ENCODE measurements at places on chromosomes 13 and 19.

- peak; percentile 65 for DNase-seq
These were observed 8.5 kb upstream of the LILRB3 start for GRCh38 chr19:54231077-54231931.

DNA sequence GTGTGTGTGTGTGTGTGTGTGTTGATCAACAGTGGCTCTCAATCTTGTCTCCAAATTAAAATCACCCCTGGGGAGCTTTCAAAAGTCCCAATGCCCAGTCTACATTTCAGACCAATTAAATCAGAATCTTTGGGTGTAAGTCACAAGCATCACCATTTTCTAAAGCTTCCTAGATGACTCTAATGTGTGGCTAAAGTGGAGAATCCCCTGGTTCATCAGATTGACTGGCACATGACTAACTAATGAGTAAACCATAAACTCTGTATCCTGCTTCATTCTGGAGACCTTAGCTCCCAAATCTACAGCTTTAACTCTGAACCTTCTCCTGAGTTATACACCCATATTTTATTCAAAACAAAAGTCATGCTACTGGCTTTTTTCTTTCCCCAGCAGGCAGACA, 131.3 kb downstream of the SUCLA2 start:
- no peak for DNase-seq

DNA sequence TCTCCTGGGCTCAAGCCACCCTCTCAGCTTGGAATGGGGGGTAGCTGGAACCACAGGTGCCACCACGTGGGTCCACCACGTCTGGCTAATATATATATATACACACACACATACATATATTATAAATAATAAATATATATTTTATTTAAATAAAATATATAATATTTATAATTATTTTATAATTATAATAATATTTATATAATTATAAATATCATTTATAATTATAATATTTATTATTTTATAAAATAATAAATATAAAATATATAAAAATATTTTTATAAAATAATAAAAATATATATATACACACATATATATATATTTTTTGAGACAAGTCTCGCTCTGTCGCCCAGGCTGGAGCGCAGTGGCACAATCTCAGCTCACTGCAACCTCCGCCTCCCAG, 2.4 kb downstream of the ELANE start:
- no peak for DNase-seq

GRCh38 chr13:106565127-106565775, 2.7 kb downstream of the ARGLU1 start:
- no peak for DNase-seq

GRCh38 chr19:869245-870177, 10.0 kb downstream of the CFD start:
- DNase-seq = no peak

DNA sequence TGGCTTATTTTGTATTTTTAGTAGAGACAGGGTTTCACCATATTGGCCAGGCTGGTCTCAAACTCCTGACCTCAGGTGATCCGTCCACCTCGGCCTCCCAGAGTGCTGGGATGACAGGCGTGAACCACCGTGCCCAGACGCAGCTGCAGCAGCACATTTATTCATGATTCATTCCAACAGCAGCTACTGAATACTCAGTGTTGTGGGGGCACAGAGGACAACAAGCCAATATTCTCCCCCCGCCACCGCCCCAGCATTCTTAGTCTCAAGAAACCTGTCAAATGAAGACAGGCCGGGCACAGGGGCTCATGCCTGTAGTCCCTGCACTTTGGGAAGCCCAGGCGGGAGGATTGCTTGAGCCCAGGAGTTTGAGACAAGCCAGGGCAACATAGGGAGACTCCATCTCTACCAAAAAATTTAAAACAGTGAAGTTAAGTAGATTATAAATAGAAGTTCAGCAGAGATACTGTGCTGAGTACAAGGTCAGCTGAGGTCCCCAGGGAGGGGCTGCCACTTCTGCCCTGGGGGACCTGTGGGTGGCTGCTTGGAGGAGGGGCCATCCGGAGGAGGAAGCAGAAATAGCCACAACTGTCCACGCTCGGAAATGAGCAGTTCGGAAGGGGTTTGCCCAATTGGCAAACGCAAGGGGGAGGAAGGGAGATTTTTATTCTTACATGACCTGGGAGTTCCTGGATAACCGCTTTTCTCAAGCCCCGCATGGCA, 4.3 kb downstream of the DOT1L start:
- DNase-seq = no peak

- DNase-seq = no peak
These were observed 55.1 kb downstream of the RXFP2 start for GRCh38 chr13:31794452-31794851.

- DNase-seq = peak; percentile 69
These were observed 15.5 kb downstream of the ZNF211 start for GRCh38 chr19:57648331-57649003.

GRCh38 chr13:112619730-112620631, 32.0 kb upstream of the TUBGCP3 start:
- DNase-seq = no peak

DNA sequence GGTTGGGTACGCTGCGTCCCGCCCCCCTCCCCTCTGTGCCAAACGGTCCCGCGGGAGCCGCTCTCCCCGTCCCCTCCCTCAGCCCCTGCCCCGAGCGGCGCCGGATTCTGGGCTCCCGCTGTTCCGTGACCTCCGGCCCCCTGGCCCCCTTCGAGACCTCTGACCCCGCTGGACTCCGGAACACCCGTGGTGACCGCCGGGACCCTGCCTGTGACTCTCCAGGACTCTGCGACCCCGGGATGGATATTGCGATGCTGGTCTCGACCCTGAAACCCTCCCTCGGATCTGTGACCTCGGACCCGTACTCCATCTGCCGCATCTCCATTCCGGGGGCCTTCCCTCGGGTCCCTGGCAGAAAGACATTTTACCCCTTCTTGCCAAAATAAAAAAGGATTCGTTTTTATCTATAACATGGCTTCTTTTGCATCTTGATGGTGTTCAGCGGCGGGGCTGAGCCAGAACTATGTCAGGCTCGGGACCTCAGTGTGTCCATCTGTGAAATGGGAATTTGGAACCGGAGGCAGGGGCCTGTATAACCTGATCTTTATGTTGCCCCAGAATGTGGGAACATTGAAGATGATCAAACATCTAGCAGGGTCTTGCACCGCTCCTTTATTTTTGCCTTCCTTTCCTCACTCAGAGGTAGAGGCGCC, 654 bp upstream of the MEGF8 start:
- DNase-seq = no peak

GRCh38 chr13:36086117-36086516, 45.1 kb downstream of the DCLK1 start:
- no peak for DNase-seq

DNA sequence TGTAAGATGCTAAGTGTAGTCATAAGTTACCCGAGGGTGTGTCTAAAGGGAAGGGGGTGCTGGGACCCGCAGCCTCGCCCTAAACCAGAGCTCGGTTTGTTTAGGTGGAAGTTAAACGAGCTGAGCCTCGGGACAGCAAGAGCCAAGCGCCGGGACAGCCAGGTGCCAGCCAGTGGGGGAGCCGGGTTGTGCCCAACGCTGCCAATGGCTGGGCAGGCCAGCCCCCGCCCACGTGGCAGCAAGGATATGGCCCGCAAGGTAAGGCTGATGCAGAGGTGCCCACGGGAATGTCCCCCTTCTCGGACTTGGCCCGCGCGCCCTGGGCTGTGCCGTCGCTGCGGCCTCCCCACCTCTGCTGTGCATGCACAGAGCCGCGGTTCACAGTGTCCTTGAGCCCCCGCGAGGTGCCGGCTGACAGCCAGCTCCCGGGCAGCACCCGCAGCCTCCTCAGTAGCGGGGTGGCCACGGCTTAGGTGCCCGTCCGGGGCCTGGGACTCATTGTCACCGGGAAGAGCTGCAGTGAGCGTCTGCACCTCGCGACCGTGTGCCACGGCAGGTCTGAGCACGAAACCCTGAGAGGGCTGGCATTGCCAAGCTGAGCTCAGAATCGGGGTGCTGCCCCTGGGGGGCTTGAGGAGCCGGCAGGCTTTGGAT, 9.3 kb upstream of the RPS15 start:
- DNase-seq = no peak

GRCh38 chr13:85650613-85651012, 148.6 kb downstream of the SLITRK6 start:
- DNase-seq = no peak

- no peak for DNase-seq
These were observed 489.1 kb upstream of the TSHZ3 start for GRCh38 chr19:31838163-31838815.

- DNase-seq = no peak
These were observed 36.7 kb downstream of the INTS6 start for GRCh38 chr13:51416107-51416506.

DNA sequence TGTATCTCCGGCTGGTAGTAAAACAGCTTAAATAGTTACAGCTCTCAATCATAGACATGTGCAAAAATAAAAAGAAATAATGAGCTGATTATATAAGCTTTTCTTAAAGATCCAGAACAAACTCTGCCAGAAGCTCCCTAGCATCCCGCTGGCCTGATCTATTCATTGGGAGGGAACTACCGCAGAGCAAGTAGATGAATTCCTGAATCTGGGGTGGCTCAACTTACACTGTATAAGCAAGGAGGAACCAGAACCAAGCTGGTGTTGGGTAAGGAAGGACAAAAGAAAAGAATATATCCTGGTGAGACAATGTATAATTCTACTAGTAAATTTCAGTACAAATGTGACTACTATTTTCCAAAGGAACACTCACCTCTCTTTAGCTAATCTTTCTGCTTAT, 1122.2 kb downstream of the OLFM4 start:
- no peak for DNase-seq

GRCh38 chr13:25864116-25864515, 187.7 kb downstream of the SHISA2 start:
- DNase-seq = no peak

- no peak for DNase-seq
These were observed 66.7 kb downstream of the PEX11G start for GRCh38 chr19:7421941-7422744.

DNA sequence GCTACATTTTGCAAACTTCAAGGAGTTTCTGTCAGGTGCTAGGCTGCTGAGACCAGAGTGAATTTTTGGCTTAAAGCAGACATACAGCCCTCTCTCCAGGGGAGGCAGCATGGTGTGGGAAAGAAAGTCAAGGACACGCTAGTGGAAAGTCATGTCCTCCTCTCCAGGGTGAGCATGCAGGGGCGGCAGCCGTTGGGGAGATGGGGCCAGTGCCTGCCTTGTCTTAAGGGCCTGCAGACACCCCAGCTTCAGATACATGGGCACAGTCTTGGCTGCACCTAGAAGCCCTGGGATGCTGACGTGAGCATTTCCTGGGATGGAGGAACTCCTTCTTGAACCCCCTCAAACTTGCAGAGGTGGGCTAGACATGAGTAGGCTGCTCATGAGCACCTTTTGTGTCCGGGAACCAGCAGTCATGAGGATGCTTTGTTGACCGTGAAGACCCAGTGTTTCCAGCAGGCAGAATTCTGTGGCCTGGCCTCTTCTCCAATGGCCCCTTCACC, 43.3 kb upstream of the PEPD start:
- no peak for DNase-seq

- no peak for DNase-seq
These were observed 426.7 kb downstream of the TBC1D4 start for GRCh38 chr13:75055296-75055695.

GRCh38 chr13:98222081-98222554, 45.0 kb upstream of the RNF113B start:
- DNase-seq = no peak

DNA sequence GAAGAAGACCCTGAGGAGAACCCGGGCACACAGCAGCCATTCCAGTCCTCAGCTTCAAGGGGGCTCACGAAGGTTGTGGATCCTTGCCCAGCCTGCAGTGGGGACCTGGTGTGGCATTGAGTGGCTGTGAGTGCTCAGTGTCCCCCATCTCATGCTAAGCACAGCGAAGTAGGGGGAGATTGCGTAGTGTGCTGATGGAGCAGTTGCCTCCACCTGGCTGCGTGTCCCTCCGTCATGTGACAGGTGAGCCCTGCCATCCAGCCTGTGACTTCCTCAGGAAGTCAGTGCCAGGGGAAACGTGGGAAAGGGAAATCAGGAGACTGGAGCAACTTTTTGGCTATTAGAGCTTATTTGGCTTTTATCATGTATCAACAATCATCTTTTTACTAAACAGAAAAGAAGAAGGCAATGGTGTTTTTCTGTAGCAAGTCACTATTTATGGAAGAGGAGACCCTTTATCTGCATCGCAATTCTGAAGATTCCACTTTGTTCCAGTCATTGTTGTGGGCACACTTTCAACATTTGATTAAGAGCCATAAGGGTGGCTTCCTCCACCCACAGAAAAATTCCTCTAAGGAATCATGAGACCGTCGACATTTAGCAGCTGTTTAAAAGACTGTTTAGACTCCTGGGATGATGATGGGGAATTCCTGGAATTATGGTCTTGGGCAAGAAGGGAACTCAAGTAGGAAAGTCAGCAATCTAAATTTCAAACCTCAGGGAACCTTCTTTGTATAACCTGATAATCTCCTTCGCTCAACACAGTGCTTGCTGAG, 126.8 kb upstream of the SPATA13 start:
- DNase-seq = no peak

- no peak for DNase-seq
These were observed 15.3 kb upstream of the CDC16 start for GRCh38 chr13:114219392-114219791.

DNA sequence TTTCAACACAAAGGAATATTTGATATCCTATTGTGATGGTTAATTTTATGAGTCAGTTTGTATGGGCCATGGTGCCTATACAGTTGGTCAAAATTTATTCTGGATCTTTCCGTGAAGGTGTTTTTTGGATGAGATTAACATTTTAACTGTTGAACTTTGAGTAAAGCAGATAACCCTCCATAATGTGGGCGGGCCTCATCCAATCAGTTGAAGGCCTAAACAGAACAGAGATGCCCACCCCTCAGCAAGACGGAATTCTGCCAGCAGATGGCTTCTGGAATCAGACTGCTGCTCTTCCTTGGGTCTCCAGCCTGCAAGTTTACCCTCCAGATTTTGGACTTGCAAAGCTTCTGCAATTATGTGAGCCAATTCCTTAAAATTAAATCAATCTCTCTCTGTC, 16.0 kb downstream of the CSNK1A1L start:
- DNase-seq = no peak

DNA sequence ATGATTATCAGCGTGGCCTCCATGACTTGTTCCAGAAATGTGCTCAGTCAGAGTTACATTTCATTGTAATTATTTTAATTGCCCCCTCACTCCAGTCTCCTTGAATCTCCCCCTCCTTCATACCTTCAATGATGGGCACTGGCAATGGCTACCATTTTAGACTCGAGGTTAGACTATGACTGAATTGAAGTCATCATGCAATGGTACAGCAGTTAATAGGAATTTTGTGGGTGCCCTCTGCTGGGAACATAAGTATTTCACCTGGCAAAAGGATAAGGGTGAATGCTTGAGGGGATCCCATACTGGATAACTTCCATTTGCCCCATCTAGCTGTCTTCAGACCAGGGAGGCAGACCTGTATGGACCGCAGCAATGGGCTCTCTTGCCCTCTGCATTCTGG, 32.2 kb upstream of the USP12 start:
- no peak for DNase-seq

DNA sequence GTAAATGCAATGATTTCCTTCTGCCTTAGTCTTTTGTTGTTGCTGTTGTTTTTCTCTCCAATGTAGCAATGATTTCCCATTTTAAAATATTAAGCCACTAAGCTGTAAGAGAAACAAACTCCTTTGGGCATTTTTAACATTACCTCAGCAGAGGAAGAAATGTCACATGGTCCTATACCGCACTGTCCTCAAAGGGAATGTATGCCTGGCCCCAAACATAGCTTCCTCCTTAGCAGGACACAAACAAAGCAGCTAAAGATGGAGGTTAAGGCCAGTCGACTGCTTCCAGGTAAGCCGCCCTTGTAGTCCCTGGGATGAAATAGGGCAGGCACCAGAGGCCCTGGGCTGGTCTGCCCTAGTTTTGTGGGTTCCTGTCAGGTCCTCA, 249.0 kb downstream of the TSHZ3 start:
- DNase-seq = no peak

GRCh38 chr19:14027856-14028450, at the start of gene RLN3:
Gene RLN3, plus strand, starts transcription at chr19:14028148. Its CDS starts 57 bp downstream, at chr19:14028205.
- DNase-seq = no peak
